ENCODE measurements at places on chromosomes 16 and 17.

DNA sequence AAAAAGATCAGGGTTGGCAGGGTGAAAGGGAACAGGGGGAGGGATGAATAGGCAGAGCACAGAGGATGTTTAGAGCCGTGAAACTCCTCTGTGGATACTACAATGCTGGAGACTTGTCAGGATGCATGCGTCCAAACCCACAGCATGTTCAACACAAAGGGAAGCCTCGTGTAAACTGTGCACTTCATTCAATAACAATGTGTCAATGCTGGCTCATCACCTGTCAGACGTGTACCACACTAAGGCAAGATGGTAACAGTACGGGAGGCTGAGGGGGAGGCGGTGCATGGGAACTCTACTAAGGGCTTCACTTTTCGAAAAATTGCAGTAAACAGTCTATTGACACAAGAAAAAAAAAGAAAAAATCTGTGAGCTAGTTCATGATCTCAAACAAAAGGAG lies 63.7 kb downstream of the C16orf95 start:
- no peak for DNase-seq

- no peak for DNase-seq
Measured at GRCh38 chr16:81928975-81929374, 82.3 kb downstream of the SDR42E1 start.

DNA sequence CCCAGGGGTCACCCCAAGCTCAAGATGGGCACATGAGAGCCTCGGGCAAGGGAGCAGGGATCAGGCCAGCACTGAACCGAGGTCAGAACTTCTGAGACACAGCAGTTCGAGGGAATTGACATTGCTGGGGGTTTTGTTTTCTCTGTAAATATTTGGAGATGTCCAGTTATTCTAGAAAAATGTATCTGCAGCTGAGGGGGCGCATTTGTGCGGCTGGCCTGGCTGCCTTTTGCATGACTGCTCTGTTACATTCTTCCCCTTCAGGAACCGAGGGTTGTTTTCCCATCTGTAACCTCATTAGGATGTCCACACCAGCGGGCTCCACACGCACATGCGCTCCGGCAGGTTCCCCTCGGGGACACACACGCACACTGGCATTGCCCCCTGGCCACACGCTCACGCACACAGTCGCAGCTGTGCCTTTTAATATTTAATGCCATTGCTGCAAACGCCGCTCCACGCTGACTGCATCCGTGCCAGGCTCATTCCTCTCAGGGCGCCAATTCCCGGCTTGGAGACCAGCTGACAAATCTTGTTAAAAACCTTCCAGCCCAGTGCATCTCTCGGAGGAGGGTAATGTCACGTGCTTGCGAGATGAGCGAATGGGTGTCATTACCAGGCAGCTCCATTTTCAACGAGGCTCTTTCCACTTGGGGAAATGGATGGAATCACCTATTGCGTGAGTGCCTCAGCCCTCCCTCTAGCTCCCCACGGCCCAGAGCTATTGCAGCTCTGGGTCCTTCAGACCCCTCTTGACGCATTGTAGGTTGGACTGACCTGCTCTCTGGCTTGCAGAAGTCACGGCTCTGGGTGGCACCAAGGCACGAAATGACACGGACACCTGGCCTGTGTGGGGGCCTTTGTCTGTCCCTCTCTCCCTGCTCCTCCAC lies 13.1 kb downstream of the CCR7 start:
- DNase-seq = peak; percentile 93

- DNase-seq = no peak
Measured at GRCh38 chr16:88839026-88839529, 17.7 kb downstream of the GALNS start.

GRCh38 chr17:2965621-2966595 lies 97.5 kb downstream of the OR1D5 start:
- DNase-seq = peak; percentile 63

DNA sequence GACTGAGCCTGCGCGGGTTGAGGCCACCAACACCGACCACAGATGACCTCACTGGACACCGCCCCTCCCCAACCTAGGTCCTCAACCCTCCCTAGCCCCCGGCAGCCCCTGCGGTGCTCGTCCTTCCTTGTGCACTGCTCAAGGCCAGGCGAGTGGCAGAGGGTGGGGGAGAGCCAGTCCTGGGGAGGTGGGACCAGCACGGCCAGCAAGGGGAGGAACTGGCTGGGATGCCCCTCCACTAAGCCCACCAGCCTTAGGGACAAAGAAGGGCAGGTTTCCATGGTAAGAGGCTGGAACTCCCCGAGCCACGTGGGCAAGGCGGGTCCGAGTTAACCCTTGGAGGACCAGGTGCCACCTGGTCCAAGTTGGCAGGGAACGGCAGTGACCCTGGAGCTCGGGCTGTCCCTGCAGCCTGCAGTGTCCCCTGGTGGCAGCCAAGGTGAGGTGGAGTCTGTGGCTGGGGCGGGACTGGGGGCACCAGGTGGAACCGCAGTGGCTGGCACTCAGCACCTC lies 9.2 kb downstream of the FSCN2 start:
- DNase-seq = peak; percentile 43

DNA sequence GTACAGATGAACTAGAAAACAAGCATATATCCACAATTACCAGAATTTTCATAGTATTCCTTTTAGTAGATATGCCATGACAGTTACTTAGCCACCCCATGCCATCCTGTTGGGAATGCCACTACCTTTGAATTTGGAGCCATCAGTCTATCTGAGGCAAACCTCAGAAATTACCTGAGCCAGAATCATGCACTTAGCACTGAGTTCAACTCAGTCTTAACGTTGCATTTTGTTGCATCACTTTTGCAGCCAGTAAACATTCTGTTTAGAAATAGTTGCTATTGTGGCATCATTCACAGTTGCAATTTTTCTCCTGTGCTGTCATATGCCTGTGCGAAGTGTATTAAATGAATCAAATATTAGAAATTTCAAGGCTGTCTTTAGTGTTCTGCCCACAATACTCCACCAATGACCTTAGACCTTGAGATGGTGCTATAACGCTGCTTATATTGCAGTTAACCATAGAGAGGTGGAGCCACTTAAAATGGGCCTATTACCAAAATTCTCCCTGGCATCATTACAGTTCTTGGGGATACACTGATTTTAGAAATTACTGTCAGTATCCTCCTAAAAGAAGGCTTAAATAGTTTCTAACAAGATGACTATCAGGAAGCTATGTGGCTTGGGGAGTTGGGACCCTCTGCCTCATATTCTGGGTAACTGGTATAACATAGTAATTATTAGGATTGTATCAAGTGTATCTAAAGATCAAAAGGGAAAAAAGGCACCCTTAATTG lies 11.1 kb downstream of the PTRH2 start:
- no peak for DNase-seq

DNA sequence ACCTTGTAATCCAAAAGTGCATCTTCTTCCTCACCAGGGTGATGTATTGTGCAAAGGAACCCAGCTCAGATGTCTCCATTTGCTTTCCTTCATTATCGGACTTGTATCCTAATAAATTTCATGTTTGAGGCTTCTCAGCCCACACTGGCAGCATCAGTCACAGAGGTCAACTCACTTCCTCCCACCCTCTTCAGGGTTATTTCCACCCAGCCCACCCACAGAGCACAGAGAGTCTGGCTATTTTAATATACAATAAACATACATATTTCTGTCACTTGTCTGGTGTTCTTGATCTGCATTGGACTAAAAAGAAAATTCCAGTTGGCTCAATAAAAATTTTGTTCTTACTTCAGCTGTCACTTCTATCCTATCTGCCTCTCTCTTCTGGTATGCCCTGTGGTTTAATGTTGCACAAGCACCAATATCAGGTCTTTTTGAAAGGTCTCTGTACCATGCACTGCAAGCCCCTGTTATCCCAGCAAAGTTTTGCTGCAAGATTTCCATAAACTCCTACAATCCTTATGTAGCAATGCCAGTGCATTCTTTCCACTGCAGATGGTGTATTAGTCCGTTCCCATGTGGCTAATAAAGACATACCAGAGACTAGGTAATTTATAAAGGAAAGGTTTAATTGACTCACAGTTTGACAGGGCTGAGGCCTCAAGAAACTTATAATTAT lies 201.8 kb downstream of the CDH11 start:
- no peak for DNase-seq

- no peak for DNase-seq
Measured at GRCh38 chr17:55318081-55318480, 53.3 kb downstream of the HLF start.

GRCh38 chr17:67628580-67629013 lies 89.1 kb upstream of the NOL11 start:
- DNase-seq = no peak

DNA sequence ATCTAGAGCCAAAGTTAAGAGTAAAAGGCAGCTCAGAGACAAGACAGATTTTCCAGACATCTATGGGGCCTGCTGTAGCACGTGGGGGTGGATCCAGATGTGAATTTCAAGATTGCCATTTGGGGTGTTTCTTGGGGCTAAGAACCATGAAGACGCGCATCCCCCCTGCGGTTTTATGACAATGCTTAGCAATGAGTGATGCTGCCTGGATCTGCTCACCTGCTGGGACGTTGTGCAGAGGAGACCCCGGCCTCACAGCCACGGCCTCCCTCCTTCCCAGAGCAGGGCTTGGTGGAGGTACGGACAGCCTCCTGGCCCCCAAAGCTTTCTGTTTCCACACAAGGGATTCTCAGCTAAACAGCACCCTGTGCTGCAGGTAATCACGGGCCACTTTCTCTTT lies 151.5 kb upstream of the DYNLRB2 start:
- no peak for DNase-seq

- DNase-seq = peak; percentile 34
Measured at GRCh38 chr17:82838386-82839063, 1.3 kb downstream of the ZNF750 start.

DNA sequence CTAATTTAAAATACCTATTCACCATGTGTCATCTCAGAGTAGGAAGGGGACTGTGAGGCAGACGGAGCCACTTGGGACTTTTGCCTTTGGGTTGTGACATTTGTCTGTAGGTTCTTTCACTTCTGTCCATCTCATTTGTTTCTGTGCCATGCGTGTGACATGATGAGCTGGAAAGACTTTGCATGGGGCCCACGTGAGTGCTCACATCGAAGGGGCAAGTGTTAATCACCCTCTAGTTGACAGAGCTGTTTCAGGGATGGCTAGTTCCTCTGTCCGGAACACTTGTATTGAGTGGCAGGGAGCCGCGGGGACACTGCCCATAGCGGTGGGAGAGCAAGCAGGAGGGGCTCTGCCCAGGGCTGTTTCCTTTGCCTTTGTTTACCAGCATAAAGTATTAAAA lies 112.0 kb downstream of the RPTOR start:
- DNase-seq = no peak

- DNase-seq = peak; percentile 90
Measured at GRCh38 chr17:6435968-6436367, 1.0 kb upstream of the AIPL1 start.

GRCh38 chr17:39642291-39643074 lies 5.5 kb downstream of the STARD3 start:
- no peak for DNase-seq

GRCh38 chr17:19022128-19022527 lies 17.6 kb upstream of the FAM83G start:
- no peak for DNase-seq

DNA sequence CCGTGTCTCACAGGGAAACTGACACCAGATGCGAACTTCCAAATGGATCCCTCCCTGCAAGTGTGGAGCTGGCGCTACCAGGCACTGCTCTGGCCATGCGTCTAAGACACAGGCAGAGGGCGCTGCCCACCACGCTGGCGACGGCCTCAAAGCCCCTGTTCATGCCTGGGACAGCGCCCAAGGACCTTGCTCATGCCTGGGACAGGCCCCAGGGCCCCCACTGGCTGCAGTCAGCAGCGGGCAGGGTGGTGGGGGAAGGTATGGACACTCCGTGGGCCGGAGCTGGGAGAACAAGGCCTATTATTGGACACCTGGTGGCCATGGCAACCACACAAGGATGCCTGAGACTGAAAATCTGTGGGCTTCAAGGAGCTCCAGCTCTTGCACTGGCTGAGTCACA lies 8.8 kb downstream of the ZG16B start:
- DNase-seq = peak; percentile 86

- peak; percentile 91 for DNase-seq
Measured at GRCh38 chr16:85114909-85115567, 2.8 kb upstream of the CIBAR2 start.

DNA sequence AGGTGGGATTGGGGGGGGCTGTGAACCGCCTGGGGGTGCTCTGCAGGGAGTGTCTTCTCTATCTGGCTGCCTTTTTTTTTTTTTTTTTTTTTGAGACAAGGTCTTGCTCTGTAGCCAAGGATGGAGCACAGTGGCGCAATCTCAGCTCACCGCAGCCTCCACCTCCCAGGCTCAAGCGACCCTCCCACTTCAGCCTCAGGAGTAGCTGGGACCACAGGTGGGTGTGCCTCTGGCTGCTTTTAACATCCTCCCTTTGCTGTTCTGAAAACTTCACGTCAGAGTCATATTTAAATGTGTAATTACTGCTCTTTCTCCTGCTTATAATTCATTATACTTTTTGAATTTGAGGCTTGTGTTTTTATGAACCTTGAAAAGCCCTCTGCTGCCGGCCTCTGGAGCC lies 78.4 kb downstream of the ZNF778 start:
- DNase-seq = no peak

GRCh38 chr16:24906901-24907300 lies 61.1 kb downstream of the SLC5A11 start:
- no peak for DNase-seq

DNA sequence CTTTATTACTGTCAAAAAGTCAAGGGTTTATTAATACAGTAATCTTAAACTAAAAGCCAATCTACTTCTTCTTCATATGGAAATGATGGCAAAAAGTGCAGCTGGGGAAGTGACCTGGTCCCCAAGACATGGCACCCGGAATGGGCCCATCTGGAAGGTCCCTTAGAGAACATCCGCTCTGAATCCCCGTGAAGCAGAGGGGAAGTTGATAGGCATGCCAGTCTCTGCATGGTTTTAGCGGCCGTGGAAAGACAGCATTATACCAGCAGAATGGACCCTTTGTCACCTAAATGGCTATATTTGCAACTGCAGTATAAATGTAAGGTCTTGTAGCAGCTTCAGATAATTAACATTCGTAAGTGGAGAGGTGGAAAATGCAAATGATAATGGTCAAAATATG lies 32.4 kb downstream of the COTL1 start:
- no peak for DNase-seq

GRCh38 chr16:9761870-9762269 lies 420.4 kb downstream of the GRIN2A start:
- DNase-seq = no peak

GRCh38 chr17:17190188-17190587 lies 15.9 kb downstream of the PLD6 start:
- DNase-seq = no peak

DNA sequence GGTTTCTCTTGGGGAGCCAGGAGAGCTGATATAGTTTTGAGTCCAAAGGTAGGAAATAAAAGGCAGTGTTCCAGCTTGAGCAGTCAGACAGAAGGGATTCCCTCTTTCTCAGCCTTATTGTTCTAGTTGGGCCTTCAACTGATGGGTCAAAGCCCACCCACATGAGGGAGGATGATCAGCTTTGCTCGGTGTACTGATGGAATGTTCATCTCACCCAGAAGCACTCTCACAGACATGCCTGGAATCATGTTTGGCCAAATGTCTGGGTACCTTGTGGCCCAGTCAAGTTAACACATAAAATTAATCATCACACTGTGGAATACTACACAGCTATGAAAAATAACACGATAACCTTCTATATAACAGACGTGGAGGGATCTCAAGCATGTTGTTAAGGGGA lies 23.1 kb upstream of the KCNG4 start:
- no peak for DNase-seq
